IMR-90 (cell line): ENCODE measurements at places on chromosomes 7 and 10.

DNA sequence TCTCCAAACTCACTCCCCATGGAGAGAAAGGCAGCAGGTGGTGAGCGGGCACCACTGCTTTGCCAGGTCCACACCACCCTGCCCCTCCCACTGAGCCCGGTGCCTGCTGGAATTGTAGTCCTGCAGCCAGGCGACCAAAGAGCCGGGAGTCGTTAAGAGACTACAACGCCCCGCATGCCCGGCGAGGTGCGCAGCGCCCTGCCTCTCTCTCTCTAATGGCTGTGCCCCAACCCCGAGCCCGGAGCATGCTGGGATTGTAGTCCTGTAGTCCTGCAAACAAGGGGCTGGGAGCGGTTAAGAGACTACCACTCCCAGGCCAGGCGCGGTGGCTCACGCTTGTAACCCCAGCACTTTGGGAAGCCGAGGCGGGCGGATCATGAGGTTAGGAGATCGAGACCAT lies 8.1 kb upstream of the ZNF727 start:
- H3K36me3 ChIP-seq = no peaks in the 10 kb centered on the region
- H3K4me1 ChIP-seq = no peaks in the 10 kb centered on the region
- H3K27me3 ChIP-seq = no peaks in the 10 kb centered on the region
- no peak for DNase-seq
- H3K4me3 ChIP-seq = no peak overlapping the region
- H3K27ac ChIP-seq = no peak overlapping the region

GRCh38 chr10:74855027-74855426 lies 28.6 kb downstream of the KAT6B start:
- H3K4me3 ChIP-seq = no peak overlapping the region
- peaks cover 7% of the 10 kb centered on the region for H3K4me1 ChIP-seq
- no peaks in the 10 kb centered on the region for H3K27me3 ChIP-seq
- H3K36me3 ChIP-seq = peaks cover 2% of the 10 kb centered on the region; the same call in 1 of the 2 replicates

DNA sequence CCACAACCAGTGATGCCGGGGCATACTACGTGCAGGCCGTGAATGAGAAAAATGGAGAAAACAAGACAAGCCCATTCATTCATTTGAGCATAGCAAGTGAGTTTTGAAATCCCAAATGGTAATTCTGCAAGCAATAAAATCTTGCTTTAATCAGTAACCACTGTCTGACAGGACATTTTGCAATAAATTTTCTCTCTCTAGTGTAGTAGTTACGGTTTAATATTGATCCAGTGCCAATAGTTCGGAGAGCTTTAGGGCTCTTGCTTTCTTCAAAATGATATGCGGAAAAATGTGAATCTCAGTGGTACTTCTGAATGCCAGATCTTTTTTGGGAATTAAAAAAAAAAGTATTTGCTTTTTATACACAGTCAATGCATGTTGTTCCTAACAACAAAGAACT lies 520.4 kb downstream of the SDK1 start:
- no peaks in the 10 kb centered on the region for H3K36me3 ChIP-seq
- no peaks in the 10 kb centered on the region for H3K4me1 ChIP-seq
- no peak for DNase-seq
- no peaks in the 10 kb centered on the region for H3K27me3 ChIP-seq
- no peak overlapping the region for H3K27ac ChIP-seq
- no peak overlapping the region for H3K4me3 ChIP-seq

DNA sequence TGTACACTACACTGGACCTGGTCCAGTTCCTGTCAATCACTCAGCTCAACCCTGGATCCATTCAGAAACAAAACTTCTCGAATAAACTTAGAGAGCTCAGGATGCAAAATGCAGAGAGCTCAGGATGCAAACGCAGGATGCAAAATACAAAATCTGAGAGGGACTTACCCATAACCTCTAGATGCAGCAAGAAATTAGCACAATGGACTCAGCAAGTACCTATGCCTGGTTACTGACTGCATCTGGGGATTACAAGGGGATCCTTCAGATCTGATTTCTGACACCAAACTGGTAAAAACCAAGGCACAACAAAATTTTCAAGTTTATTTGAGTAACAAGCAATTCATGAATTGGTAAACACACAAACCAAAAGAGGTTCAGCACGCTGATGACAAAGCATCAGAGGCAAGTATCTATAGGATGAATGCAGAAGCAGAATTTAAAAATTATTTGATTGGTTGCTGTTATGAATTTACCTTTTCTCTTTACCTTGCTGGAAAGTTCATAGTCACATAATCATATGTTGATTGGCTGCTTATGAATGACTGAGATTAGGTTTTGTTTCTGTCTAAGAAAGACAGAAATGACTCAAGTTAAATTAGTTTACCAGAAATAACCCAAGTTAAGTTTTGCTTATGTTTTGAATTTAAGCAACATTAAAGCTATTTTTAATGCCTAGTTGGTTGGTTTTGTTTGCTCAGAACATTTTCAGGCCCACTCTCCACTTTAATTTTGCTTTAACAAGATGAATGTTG lies 11.4 kb downstream of the GIMAP6 start:
- H3K27ac ChIP-seq = no peak overlapping the region
- H3K4me3 ChIP-seq = no peak overlapping the region
- H3K36me3 ChIP-seq = no peaks in the 10 kb centered on the region
- no peaks in the 10 kb centered on the region for H3K27me3 ChIP-seq

DNA sequence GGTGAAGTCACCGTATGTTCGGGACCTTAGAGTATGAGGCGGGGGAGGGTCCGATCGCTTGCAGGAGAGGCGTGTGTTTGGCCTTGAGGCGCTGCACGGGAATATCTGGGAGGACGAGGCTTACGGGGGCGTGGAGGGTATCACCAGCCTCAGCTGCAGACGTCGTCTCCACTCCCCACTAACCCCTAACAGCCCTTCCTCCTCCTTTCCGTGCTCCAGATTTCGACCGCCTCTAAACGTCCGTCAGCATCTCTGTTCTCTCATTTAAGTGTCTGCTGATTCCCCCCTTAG lies 23.5 kb upstream of the ZNF12 start:
- peak; percentile 33 for DNase-seq
- no peaks in the 10 kb centered on the region for H3K27me3 ChIP-seq
- peak overlapping the region; percentile 82 for H3K4me3 ChIP-seq
- peaks cover 12% of the 10 kb centered on the region for H3K36me3 ChIP-seq
- peaks cover 2% of the 10 kb centered on the region for H3K4me1 ChIP-seq

- 0 out of 2 replicates have a peak, but pooled peaks cover 4% of the 10 kb centered on the region for H3K4me1 ChIP-seq
- H3K27ac ChIP-seq = no peak overlapping the region
- no peak overlapping the region for H3K4me3 ChIP-seq
- no peak for DNase-seq
Observed at GRCh38 chr10:27614776-27615175, 110.7 kb downstream of the RAB18 start.

- peaks cover 12% of the 10 kb centered on the region for H3K4me1 ChIP-seq
- H3K4me3 ChIP-seq = no peak overlapping the region
- peak overlapping the region; percentile 11; the same call in 1 of the 2 replicates for H3K27ac ChIP-seq
- no peaks in the 10 kb centered on the region for H3K36me3 ChIP-seq
- DNase-seq = no peak
Observed at GRCh38 chr10:68107651-68108050, 1.6 kb upstream of the MYPN start.

DNA sequence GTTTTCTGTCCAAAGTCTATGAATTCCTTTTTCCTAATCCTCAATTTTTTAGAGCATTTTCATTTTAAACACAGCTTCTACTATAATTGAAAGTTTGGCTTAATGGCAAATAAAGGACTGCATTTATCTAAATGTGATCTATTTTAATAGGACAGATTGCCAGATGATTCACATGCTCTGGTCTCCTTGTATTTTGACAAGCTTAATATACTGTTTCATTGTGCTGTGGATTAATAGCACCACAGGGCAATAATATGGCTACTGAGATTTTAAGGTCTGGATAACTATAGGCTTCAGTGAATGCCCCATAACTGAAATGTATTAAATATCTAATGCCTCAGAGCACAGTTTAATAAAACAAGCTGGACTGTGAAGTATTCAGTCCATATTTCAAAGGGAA lies 1362.8 kb downstream of the XPNPEP1 start:
- no peaks in the 10 kb centered on the region for H3K36me3 ChIP-seq
- no peak overlapping the region for H3K27ac ChIP-seq
- H3K4me1 ChIP-seq = no peaks in the 10 kb centered on the region
- H3K27me3 ChIP-seq = no peaks in the 10 kb centered on the region
- DNase-seq = no peak

DNA sequence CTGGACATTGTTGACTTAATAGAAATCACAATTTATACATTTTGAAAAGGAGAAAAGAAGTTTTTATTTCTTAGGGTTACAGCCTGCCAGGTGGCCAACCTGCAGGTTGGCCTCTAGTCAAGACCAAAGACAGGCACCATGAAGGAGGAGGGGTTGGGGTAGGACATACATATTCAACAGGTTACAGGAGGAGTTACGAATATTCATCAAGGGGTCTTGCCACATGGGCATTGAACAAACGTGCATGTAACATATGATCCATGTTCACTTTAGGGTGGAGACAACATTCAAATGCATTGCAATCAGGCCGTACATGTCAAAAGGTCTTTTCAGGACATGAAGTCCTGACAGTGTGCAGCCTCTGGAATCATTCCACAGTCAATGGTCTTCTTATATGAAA lies 246.2 kb upstream of the AKR1E2 start:
- DNase-seq = no peak
- H3K27me3 ChIP-seq = no peaks in the 10 kb centered on the region
- H3K27ac ChIP-seq = no peak overlapping the region
- no peak overlapping the region for H3K4me3 ChIP-seq
- H3K4me1 ChIP-seq = no peaks in the 10 kb centered on the region

DNA sequence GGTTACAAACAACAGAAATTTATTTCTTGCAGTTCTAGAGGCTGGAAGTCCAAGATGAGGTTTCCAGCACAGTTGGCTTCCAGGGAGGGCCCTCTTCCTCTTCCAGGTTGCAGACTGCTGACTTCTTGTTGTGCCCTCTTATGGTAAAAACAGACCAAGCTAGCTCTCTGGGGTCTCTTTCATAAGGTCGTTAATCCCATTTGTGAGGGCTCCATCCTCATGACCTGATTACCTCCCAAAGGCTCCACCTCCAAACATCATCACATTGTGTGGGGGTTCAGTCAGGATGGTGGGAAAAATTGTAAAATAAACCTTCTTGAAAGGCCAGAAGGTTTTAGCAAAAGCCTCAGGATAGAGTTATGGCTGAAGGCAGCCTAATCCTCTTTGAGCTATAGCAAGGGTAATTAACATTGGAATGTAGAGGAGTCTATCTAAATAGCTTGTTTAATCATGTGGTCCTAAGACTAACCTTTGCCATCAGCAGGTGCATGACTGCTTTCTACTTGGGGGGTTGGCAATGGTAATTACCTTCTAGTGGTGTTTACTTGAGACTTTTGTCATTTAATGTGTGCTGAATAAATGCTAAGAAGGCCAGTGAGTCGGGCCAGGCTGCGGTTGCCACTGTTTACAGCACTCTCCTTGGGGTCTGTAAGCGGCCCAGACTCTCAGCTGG lies 80.8 kb downstream of the PPP1R17 start:
- no peak overlapping the region for H3K27ac ChIP-seq
- H3K4me3 ChIP-seq = no peak overlapping the region
- H3K27me3 ChIP-seq = no peaks in the 10 kb centered on the region
- no peaks in the 10 kb centered on the region; the same call in 1 of the 2 replicates for H3K4me1 ChIP-seq
- H3K36me3 ChIP-seq = no peaks in the 10 kb centered on the region

DNA sequence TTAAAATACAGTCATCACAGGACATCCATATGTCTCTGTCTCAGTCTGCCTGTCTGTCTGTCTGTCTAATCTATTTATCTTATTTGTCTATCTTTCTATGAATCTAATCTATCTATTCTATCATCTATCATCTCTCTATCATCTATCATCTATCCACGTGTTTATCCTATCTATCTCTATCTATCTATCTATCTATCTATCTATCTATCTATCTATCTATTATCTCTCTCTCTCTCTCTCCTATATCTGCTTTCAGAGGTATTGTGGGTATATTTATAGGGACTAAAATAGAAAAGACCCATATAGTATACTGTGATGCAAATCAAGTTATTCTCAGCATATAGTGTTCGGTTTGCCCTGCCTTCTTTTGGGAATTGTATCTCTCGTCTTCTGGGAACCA lies 167.5 kb downstream of the VPS50 start:
- H3K36me3 ChIP-seq = no peaks in the 10 kb centered on the region
- no peaks in the 10 kb centered on the region for H3K4me1 ChIP-seq
- H3K27me3 ChIP-seq = peaks cover 2% of the 10 kb centered on the region; the same call in 1 of the 2 replicates
- no peak for DNase-seq
- no peak overlapping the region for H3K4me3 ChIP-seq
- no peak overlapping the region for H3K27ac ChIP-seq

DNA sequence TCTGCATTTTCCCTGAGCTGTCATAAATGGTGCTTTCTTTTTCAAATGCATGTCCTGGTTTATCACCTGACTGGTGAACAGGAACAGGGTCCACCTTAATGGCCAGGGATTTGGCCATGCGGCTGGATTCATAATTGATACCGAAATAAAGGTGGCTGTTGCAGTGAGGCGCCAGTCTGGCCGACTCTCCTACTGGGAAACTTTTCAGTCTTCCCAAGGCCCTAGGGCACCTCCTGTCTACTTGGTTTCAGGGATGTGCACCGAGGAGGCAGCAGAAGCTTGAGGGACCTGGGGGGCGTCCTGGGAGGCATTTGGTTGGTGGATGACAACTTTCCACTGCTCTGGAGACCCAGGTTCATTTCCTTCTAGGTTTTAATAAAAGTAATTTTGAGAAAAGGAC lies 46.4 kb upstream of the FIGNL1 start:
- peaks cover 14% of the 10 kb centered on the region for H3K27me3 ChIP-seq
- H3K4me1 ChIP-seq = no peaks in the 10 kb centered on the region; the same call in 1 of the 2 replicates
- H3K27ac ChIP-seq = no peak overlapping the region
- DNase-seq = no peak
- no peak overlapping the region for H3K4me3 ChIP-seq

DNA sequence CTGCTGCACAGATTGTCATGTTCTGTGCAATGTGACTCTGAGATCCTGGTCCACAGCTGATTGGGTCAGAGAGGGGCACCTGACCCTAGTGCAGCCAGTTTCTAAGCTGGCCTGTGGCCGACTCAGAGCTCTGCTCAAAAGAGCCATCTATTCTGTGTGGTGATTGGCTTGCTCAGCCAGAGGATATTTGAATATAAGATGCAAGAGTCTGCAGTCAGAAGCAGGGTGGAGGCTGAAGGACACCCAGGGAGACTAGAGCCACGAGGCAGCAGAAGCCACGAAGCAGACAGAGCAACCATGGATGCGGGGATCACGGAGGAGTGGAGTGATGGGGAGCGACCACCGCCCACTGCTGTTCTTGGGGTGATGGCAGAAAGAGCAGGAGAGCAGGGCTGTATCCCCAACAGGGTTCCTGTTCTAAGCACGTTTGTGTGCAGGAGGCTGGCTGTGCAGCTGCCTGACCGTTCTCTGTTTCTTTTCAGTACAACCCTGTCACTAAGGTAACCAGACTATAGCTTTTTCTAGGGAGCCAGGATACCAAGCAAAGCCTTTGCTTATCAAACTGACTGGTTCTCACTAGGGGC lies 19.5 kb upstream of the RHEB start:
- no peak overlapping the region for H3K27ac ChIP-seq
- H3K4me3 ChIP-seq = no peak overlapping the region
- no peaks in the 10 kb centered on the region for H3K36me3 ChIP-seq
- H3K4me1 ChIP-seq = 0 out of 2 replicates have a peak, but pooled peaks cover 1% of the 10 kb centered on the region
